Erythroblast (primary cell): ENCODE measurements at places on chromosomes 1 and 21.

- no peak for DNase-seq
These were observed 7.8 kb downstream of the ANGPTL7 start for GRCh38 chr1:11196945-11197344.

DNA sequence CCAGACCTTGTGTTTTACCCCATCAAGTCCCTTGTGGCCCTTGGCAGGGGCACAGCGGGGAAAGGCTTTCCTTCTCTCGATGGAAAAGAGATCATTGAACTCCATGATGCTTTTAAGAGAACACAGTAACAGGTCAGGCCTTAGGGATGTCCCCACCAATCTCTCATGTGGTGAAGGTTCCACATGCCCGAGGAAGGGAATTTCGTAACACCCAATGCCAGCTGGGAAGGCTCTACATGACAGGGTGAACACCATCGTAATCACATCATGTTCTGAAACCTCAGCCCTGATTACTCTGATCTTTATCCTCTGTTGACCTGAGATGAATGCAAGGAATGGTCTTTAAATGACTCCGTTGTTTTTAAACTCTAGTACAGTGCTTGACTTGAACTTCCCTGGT is 105.5 kb upstream of the SPAG17 start:
- no peak for DNase-seq

GRCh38 chr21:41294548-41295231 is 21.9 kb upstream of the FAM3B start:
- no peak for DNase-seq

GRCh38 chr1:89946532-89946931 is 48.4 kb upstream of the ZNF326 start:
- DNase-seq: no peak

DNA sequence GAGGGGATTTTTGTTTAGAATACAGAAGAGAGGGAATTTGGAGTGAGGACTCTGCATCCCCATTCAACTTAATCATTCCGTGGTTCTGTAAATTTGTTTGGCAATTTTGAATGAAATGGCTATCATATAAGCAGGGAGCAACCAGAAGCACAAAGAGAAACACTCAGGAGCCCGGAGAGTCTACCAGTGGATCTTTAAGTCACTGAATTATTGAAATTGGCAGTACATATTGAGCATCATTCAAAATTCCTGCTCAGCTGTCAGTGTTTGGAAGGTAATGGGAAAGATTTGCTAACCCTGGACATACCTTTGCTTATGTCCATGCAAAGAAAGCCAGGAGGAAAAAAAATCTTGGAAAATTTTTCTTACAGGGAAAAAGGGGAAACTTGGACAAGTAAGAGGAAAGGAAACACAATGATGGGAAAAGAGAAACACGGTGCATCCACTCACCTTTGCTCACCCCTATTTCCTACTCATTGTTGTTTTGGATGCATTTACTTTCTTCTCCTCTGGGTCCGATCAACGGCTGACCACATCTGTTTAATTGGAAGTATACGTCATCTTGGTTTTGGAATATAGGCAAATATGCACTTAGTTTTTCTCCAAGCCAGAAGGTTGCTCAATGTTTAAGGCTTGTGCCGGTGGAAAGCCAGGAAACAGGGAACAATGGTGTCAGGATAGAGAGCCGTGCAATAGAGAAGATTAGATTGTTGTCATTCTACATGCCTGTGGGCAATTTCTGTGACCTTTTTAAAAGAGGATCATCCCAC is 243.0 kb upstream of the LYPLAL1 start:
- no peak for DNase-seq

DNA sequence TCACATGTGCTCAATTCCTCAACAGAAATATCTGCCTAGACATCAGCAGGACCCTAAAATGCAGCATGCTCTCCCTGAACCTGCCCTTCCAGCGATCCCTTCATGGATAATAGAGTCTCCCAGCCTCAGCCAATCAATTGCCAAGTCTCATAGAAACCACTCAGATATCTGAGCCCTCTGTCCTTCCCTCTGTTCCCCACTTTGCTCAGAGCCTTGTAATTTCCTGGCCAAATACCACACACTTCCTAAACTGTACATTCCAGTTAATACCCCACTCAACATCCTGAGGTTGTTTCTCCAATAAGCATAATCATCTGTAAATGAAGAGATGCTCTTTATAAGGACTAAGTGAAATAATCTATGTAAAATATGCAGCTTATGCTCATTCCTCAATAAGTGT is 59.3 kb upstream of the PTGFRN start:
- no peak for DNase-seq

DNA sequence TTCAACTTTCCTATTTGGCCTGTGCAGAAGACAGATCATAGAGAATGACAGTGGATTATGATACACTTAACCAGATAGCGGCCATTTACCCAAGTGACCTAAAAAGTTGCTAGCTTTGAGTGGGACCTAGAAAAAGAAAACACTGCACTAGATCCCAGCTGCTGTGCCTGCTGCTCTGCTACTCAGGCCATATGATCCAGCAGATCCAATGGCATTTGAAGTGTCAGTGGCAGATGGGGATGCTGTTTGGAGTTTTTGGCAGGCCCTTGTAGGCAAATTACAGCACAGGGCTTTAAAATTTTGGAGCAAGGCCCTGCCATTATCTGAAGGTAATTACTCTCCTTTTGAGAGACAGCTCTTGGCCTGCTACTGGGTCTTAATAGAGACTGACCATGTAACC is 74.0 kb upstream of the KCNE2 start:
- no peak for DNase-seq

GRCh38 chr1:24946861-24947658 is 17.0 kb upstream of the RUNX3 start:
- DNase-seq: no peak

DNA sequence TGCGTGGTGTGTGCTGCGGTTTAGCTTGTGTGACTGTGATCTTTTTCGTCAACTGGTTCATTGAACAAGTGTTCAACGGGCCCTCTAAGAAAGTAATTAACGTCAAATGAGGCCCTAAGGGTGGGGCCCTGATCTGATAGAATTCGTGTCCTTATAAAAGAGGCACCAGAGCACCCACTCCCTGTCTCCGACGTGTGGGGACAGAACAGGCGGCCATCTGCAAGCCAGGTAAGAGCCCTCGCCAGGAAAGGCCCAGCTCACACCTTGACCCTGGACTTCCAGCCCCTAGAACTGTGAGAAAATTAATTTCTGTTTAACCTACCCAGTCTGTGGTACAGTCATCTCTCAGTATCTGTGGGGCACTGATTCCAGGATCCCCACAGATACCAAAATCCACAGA is 20.4 kb upstream of the SAMD11 start:
- DNase-seq: no peak

- DNase-seq: no peak
These were observed 487.6 kb downstream of the DPYD start for GRCh38 chr1:97433094-97433823.

GRCh38 chr1:43447891-43448708 is 5.6 kb downstream of the HYI start:
- no peak for DNase-seq

DNA sequence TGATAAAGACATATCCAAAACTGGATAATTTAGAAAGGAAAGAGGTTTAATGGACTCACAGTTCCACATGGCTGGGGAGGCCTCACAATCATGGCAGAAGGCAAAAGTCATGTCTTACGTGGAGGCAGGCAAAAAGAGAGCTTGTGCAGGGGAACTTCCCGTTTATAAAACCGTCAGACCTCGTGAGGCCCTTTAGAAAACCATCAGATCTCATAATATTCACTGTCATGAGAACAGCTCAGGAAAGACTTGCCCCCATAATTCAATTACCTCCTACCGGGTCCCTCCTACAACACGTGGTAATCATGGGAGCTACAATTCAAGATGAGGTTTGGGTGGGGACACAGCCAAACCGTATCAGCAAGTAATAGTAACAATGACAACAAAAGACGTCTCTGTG is 88.2 kb upstream of the SLC25A33 start:
- no peak for DNase-seq

GRCh38 chr1:109802901-109803561 is 39.3 kb upstream of the EPS8L3 start:
- DNase-seq: no peak

- DNase-seq: no peak
These were observed 516.7 kb upstream of the B3GALT2 start for GRCh38 chr1:193703121-193703520.

GRCh38 chr1:28249013-28249865 is 10.1 kb upstream of the SESN2 start:
- peak; percentile 80 for DNase-seq

GRCh38 chr1:168832661-168833060 is 103.7 kb upstream of the DPT start:
- DNase-seq: no peak

GRCh38 chr1:115082949-115083348 is 6.4 kb downstream of the TSPAN2 start:
- no peak for DNase-seq

- DNase-seq: no peak
These were observed 17.6 kb downstream of the MTFR1L start for GRCh38 chr1:25837262-25837875.

- DNase-seq: no peak
These were observed 345.9 kb upstream of the VAMP3 start for GRCh38 chr1:7425229-7425628.

DNA sequence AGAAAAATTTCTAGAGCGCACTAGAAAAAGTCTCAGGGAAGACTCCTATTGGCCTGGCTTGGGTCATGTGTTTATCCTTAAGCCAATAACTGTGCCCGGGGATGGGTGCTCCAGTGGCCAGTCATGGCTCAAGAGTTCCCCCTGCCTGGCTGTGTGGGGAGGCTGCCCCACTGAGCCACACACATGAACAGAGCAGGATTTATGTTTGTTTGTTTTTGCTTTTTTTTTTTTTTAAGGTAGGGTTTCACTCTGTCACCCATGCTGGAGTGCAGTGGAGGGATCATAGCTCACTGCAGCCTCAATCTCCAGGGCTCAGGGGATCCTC is 21.8 kb downstream of the EDN2 start:
- DNase-seq: no peak

DNA sequence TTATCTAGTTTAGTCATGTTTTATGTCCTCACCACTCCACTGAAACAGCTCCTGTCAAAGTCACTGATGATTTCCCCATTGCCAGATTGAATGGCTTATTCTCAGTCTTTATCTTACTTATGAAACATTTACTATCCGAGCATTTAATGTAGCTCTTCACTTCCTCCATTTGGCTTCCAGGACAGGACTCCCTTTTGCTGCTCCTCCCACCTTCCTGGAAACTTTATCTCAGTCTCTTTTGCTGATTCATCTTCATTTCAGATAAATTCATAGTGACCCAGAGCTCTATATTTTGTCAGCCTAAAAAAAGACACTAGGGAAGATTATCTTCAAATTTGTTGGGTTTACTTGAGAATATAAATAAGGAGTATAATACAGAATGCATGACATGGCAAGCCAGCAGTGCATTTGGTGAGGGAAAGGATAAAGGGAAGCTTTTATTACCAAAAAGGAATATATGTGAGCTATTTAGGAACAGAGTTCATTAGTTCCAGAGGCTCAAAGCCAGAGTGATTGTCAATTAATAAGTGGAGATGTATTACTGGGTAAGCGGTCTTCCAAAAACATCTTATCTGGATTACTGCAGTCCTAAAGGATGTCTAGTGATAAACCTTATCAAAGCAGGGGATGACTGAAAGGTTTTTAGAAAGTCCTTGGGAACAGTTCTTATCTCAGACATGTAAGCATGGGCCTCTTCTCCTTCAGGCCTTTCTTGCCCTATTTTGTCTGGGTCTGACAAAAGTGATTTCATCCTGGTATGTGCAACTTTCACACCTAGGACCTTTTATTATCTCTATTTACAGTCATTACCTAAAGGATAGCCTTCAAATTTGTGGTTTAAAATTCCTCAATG is 25.6 kb downstream of the IL23R start:
- DNase-seq: peak; percentile 71
